ENCODE measurements at places on chromosomes 7 and 10.

- DNase-seq = no peak
Observed at GRCh38 chr7:150417239-150417638, 33.2 kb upstream of the GIMAP8 start.

- DNase-seq = no peak
Observed at GRCh38 chr10:122544493-122544892, 16.1 kb upstream of the DMBT1 start.

- DNase-seq = no peak
Observed at GRCh38 chr7:102291916-102292267, 5.2 kb downstream of the SH2B2 start.

DNA sequence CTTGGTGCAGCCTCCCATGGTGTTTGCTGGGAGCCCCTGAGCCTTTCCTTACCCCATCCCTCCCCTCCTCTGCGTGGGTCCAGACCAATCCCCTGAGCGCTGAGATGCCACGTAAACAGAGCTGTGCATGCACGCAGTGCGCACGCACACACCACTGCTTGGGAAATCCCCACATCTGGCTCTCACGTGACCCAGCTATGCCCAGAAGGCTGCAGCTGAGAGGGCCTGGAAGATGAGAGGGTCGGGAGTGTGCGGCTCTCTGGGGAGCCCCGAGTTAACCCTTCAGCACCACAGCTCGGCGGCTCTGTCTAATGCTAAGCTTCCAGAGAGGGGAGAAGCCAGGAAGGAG, 177.2 kb downstream of the SH3PXD2A start:
- peak; percentile 93 for DNase-seq

GRCh38 chr7:106012935-106013439, 49.9 kb downstream of the CDHR3 start:
- DNase-seq = no peak

DNA sequence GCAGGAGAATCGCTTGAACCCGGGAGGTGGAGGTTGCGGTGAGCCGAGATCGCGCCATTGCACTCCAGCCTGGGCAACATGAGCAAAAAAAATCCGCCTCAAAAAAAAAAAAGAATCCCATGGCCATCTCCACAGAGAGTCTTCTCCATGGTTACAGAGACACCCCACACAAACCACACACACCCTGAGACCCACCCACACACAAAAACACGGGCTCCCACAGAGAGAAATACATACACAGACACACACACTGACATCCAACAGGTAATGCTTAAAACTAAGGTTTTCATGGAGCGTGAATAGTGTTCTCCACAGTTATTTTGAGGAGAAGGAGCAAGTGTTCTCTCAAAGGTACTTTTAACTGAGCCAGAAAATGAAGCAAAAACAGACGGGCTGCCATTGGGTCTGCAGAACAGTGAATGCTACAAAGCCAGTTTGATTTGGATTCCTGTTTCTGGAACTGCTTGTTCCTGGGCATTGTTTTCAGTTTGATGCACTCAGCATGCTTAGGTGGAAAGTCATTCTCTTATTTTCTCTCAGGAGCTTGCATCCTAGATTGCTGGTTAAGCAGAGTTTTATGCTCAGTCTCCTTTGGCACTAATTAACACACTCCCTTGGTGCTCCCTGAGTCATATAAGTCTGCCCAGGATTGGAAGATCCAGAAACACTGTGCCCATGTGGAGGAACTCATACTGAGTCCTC, 15.4 kb downstream of the AHCYL2 start:
- no peak for DNase-seq

GRCh38 chr7:28530175-28530802, 118.0 kb downstream of the CREB5 start:
- DNase-seq = peak; percentile 38

DNA sequence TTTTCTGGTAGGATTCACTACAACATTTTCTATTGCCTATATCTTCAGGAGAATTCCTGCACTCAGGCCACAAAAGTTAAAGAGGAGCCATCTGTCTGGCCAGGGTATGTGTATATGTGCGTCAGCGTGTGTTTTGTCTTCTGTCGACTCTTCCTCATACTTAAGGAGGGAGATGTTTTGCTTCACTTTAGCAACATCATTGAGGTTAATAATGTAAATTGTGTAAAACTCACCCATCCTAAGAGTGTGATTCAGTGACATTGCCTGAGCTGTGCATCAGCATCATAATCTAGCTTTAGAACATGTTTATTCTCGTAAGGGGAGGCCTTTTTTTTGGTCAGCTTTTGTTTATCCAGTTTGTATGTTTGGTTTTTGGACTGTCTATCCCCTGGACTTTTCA, 23.7 kb downstream of the FBH1 start:
- DNase-seq = no peak

- no peak for DNase-seq
Observed at GRCh38 chr10:22656036-22656435, 58.3 kb downstream of the PIP4K2A start.

- DNase-seq = no peak
Observed at GRCh38 chr7:105216786-105217185, 171.9 kb downstream of the SRPK2 start.

DNA sequence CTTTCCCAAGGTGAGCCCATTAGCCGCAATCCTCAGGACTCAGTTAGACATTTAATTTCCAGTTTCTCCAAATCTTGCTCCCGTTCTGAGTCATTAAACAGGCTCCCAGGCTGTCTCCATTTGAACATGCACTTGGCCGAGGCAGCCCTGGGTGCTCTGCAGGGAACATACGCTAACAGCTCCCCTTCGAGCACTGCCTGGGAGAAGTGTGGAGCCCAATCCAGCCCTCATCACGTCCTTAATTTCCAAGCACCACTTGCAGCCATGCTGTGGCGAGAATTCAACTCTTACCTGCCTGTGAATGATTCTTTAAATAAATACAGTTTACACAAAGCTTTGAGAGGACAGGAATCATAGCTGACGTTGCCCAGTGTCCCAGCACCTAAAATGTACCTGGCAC, 218.2 kb downstream of the CCSER2 start:
- no peak for DNase-seq

- DNase-seq = no peak
Observed at GRCh38 chr7:158381956-158382355, 205.7 kb downstream of the PTPRN2 start.

DNA sequence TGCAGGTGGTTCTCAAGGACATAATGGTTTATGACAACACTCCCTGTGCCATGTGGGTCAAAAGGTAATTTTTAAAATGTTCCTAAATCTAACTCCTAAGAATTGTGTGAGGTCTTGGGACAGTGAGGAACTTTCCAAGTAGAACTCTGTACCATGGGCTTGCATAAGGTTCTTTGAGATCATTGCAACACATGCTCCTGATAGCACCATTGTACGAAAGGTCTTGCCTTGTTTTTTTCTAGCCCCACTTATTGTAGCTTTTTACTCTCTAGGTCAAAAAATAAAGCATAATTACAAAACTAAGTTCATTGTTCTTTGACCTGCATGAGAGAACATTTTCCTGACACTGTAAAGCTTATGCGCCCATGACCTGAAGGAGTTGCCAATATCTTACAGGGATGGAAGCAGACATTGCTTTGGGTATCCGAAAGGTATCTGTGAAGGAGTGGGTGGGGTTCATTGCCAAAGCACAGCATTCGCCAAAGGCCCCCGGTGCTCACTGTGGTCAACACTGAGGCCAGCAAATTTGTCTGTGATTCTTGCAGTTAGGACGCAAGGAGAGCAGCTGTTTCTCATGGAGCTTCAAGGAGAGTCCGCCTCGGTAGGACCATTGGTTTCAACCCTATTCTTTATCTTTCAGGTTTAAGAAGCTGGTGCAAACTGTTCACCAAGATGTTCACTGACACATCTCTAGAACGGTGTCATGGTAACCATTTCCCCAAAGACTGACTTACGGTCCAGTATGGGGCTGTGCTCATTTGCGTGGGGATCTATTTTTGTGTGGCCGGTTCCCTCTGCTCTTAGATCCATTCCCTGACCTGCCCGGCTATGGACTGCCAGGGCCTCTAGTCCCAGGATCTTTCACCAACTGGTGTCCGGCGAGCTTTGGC, 7.6 kb upstream of the PRKAG2 start:
- DNase-seq = no peak

DNA sequence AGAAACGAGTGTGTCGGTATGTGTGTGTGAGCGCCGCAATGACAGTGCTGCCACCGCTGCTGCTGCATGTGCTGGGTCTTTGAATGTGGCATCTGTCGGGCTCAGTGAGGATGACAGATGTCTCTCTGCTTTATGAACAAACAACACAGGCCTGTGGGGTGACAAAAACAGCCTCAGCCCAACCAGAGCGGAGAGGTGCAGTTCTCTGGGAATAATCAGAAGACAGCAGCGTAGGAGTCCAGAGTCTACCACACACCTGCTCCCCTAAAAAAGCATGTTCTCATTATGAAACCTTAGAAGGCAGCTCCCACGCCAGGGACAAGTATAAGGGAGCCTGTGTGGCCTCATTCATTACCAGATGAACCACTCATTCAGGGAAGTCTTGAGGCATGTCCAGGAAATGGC, 278.3 kb downstream of the KCNMA1 start:
- no peak for DNase-seq

DNA sequence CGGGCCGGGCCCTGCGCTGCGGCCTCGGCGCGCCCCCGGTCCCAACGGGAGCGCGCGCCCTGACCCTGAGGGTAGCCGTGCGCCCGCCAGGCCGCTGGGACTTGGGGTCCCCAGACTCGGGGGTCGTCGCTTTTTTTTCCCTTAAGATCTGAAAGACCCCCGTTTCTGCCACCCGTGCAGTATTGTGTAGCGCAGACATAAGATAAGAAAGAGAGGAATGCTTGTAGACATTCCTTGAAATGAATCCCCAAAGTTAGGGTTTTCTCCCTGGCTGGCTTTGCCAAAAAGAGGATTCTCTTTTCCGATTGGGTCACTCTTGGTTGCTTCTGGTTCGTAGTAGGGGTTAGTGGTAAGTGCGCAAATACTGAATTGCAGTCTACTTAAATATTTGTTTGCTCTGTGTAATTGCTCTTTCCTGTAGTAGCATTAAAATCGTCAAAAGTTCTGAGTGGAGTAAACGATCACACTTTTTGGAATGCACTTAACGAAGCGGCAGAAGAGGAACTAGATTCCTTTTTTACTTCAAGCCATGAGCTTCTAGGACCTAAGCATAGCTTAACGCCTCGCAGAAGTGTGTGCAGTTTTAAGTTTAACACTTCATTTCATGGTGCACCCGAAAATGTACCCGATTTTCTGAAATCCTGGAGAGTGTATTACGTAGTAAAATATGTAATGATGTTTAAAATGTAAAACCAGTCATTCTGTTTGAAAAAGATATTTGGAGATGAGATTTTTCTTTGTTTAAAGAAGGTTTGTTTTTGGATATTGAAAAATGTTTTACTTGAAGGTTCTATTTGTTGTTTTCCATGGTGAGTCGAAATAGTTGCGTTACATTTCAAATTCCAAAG, 1.3 kb downstream of the CUL1 start:
- DNase-seq = peak; percentile 29

- DNase-seq = no peak
Observed at GRCh38 chr7:23207884-23208283, 26.0 kb downstream of the NUP42 start.
